ENCODE measurements at places on chromosomes 13 and 19. TPM values are rescaled to one million over a fixed set of nuclear protein-coding genes. Genes with fewer than 3 reads are reported as not detected.

The TEX29 gene
- 0.49 TPM for polyA plus RNA-seq

The KIR3DL1 gene
- polyA plus RNA-seq = not detected

The LIM2 gene
- polyA plus RNA-seq = 0.67 TPM

The KLC3 gene
- 1.9 TPM for polyA plus RNA-seq

The KLF5 gene
- 30.5 TPM for polyA plus RNA-seq

The TTC9B gene
- polyA plus RNA-seq = 0.09 TPM

The PDE4A gene
- polyA plus RNA-seq = 3.0 TPM

The POSTN gene
- polyA plus RNA-seq = 584 TPM

The CD33 gene
- 2.1 TPM for polyA plus RNA-seq

The PCSK4 gene
- 9.8 TPM for polyA plus RNA-seq

The SOHLH2 gene
- 3.4 TPM for polyA plus RNA-seq

The IL11 gene
- 1.2 TPM for polyA plus RNA-seq

The MISP3 gene
- 10.3 TPM for polyA plus RNA-seq

The PROSER1 gene
- polyA plus RNA-seq = 24.6 TPM

Data from left renal pelvis (tissue), 4 donors.